ENCODE measurements at places on chromosomes 12 and 14.

DNA sequence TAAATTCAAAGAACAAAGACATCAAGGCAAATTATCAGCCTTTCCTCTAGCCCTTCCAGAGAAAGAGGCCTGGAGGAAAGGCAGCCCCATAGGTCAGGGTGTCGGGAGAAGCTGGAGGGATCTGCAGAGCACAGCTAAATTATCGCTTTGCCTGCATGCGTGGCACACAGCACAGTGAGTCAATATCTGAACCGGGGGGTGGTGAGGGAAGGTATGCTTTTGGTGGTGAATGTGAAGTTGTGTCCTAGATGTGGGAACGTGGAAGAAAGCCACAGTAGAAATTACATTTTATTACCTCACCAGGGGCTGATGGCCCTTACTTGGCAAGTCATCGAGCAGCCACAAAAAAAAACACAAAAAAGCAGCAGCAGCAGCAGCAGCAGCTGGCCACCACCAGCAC, 243.2 kb downstream of the EGLN3 start:
- DNase-seq, result no peak

DNA sequence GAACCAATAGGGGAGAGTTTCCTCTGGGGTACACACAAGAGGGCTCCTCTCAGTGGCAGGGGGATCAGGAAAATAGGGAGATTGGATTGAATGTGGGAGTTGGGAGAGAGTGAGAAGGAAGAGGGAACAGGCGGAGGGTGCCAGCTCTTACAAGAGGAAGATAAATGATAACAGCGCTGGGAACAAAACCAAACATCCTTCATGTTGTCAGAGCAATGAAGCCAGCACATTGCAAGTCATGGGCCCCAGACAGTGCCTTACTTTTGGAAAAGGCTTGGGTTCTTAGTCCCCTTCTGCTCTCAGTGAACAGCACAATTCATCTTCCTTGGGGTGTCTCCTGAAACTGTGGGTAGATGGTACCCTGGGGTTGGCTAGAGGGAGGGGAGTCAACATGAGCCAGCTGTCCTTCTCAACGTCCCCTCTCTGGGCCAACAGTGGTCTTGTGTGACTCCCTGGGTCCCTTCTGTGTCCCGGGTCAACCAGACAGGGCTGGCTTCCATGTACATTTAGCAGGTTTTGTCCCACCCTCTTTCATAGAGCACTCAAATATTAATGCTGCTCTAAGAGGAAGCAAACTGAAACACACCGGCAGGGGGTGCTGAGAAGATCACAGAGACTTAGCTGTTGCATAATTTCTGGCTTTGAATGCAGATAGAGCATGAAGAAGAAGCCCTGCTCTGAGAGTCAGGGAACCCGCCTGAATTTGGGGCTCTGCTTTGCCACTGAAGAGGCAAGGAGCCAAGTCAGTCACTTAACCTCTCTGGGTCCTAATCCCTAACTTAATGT, 138.5 kb downstream of the ESRRB start:
- peak; percentile 60 for DNase-seq

- DNase-seq, result peak; percentile 48
Measured at GRCh38 chr14:70771781-70772212, 37.5 kb downstream of the MAP3K9 start.

DNA sequence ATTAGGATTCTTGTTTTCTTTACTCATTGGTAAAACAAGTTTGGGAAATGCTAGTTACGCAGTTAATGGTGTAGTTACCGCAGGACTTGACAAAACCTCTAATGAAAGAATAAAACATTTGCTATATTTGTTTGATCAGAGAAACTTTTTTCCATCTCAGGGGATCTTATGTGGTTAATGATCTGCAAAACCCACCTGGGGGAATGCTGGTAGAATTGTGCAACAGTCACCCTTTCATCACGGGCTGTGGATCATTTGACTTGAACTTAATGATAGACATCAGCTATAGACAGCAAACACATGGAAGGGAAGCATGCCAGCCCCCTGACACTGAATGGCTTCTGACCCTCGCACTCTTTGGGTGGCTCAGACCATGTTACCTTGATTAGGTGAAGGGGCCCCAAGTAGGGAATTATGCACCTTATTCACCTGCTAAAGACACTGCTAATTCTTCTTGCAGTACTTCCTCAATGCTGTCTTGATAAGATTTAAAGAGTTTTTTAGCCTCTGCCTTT, 84.2 kb downstream of the PDE3A start:
- no peak for DNase-seq

DNA sequence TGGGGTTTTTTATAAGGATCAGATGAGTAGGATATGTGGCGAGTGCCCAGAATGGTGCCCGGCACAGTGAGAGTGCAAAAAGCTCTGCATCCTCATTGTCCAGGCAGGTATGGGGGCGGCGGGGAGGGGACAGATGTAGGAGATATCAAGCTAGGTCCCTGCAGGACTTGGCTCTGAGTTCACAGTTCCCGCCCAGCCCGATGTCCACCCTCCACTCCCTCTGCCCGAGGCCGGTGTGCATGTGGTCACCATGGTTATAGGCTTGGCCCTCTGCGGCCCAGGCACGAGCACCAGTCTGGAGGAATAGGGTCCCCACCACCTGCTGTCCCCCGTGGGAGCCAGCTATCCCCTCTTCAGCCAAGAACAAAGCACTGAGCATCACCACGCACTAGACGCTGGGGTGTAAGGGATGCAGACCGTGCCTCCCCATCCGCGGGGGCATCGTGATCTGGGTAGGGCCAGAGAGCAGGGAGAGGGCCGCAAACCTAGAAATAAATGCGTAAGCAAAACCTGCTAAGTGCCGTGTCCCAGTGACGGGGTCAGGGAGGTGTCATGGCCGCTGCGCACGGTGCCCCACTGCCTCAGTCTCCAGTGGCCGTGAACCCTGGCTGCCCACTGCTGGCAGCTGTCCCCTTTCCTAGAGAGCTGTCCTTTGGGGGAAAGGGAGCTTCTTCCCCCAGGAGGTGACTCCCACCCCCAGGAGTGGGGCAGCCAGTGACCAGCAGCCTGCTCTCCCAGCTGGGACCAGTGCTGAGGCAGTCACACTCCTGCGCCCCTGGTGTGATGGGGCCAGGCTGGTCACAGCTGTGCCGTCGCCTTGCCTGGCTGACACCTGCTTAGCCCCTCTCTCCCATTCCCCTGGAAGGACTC, 12.0 kb downstream of the RFLNA start:
- DNase-seq, result no peak

DNA sequence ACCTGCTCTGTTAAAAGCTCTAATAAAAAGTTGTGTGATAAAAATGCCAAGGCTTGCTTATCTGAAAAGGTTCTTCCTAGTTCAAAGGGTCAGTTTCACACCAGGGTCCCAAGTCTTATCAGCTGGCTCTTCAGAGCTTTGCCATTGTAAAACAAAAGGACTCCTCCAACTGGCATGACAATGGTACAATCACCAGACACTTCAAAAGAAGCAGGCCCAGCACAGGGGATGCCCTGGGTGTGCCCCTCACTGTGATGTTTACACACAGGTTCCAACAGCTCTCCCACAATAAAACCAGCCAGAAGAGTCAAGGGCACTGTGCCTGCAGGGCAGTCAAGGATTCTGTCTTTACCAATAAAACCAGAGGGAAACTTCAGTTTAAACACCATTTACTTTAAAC, 78.7 kb downstream of the PRICKLE1 start:
- no peak for DNase-seq
